ENCODE measurements at places on chromosomes 2 and 18. TPM values are rescaled to one million over a fixed set of nuclear protein-coding genes. Genes with fewer than 3 reads are reported as not detected.

DNA sequence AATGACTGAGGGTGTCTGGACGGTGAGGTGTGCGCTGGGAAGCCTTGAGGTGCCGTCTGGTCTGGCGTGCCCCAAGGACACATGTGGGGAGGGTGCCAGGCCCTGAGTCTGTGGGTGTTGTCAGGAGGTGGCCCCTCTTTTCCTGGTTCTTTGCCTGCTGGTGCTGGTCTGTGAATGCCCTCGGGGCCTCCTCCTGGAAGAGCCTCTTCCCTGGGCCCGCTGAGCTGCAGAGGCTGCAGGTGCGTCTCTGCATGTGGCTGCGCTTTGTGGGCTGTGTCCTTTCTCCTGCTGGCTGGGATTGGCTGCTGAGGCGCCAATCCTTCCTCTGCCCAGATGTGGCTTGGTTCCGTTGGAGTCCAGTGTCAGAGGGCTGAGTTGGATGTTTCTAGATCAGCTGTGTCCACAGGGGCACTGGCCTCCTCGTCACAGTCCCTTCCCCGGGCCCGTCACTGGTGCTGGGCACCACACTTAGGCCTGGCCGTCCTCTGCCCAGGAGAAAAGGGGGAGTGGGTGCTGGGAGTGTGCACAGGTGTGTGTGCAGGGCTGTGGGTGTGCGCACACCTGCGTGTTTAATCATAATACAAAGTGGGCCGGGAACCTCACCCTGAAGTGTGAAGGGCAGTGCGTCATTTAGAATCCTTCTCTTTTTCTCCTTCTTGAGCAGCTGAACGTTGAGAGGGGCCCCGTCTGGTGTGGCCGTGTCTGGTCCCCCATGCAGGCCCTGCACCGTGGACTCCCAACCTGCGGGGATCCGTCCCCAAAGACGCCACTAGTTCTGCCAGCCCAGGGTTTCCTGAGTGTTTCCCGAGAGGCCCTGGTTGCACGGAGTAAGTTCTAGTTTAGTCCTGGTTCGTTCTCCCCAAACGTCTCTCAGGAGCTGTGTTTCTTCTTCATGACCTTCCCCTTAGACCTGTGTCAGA, 35.5 kb downstream of the RTP5 start:
- no peaks in the 10 kb centered on the region for H3K36me3 ChIP-seq
- H3K27ac ChIP-seq = no peak overlapping the region
- H3K27me3 ChIP-seq = no peaks in the 10 kb centered on the region
- no peak overlapping the region for H3K4me3 ChIP-seq
- no peak for DNase-seq

DNA sequence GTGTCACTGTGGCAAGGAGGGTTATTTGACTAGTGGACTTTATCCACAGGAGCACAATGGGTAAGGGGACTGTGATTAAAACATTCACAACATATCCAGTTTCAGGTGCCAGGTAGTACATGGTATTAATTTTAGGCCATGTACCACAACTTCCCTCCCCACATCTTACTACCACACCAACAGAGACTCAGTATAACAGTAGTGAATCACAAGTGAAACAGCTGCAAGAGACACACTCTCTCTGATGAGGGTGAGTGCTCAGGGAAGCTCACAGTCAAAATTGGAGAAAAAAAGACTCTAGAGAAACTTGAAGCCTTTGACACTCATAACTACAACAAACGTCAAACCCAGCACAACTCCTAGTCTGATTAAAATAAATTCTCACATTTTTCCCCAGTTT, 367.6 kb upstream of the GYPC start:
- no peak overlapping the region for H3K27ac ChIP-seq
- H3K4me3 ChIP-seq = no peak overlapping the region

Gene LHCGR
- not detected for total RNA-seq

DNA sequence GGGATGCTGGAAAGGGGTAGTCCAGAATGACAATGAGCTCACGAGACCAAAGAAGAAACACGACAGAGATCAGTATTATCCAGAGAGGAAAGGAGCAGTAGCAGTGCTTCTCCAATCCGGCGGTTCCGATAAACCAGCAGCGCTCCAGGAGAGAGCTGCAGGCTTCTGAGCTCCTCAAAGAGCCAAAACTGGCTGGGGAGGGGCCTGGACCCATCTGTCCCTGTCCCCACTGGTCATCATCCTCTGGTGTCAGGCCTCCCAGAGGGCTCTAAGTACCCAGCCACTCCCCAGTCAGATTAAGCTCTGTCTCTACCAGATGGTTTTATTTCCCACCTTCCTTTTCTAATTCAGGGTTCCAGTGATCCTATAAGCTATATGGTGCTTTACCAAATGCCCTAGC, 23.2 kb downstream of the DNAJC27 start:
- no peak overlapping the region for H3K4me3 ChIP-seq
- 0 out of 2 replicates have a peak, but pooled peaks cover 3% of the 10 kb centered on the region for H3K36me3 ChIP-seq
- no peak for DNase-seq
- H3K27me3 ChIP-seq = no peaks in the 10 kb centered on the region

DNA sequence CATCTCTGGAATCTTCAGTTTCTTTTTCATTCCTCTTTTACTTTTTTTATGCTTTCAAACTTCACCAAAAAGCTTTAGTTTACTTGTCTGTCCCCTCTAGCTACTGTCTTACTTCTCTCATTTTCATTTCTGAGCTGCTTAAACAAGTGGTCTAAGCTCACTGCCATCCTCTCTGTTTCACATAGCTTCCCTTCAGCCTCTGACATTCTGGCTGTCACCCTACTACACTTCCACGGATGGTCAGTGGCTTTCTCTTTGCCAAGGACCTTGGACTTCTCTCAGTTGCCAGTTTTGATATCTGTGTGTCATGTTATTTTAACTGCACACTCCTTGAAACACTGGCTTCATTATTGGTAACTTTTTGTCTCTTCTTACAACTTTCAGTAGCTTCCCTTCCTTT, 176.1 kb downstream of the IKZF2 start:
- H3K4me3 ChIP-seq = no peak overlapping the region
- H3K27me3 ChIP-seq = no peaks in the 10 kb centered on the region
- H3K36me3 ChIP-seq = no peaks in the 10 kb centered on the region
- no peak overlapping the region for H3K27ac ChIP-seq
- no peak for DNase-seq

Gene DUSP19
- 2.9 TPM for total RNA-seq

- no peak for DNase-seq
- H3K27me3 ChIP-seq = no peaks in the 10 kb centered on the region
- H3K4me1 ChIP-seq = peaks cover 39% of the 10 kb centered on the region
- H3K36me3 ChIP-seq = no peaks in the 10 kb centered on the region
Observed at GRCh38 chr2:191869781-191870180, 22.9 kb upstream of the CAVIN2 start.

DNA sequence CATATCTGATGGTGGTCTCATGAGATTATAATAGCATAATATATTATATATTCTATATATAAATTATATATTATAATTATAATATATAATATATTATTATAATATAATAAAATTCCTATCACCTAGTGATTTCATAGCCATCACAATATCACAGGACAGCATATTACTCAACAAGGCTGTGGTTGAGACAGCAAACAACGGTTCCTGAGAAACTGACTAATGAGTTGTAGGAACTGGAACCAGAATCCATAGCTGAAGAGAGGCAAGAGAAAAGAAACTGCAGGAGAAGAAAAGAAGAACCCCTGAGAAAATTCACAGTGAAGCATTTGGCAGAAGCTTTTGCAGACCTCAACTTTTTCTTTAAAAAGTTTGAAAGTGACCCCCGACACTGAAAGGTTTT, 84.0 kb downstream of the BCL2L11 start:
- no peaks in the 10 kb centered on the region for H3K27me3 ChIP-seq
- H3K4me1 ChIP-seq = no peaks in the 10 kb centered on the region
- no peak for DNase-seq
- H3K4me3 ChIP-seq = no peak overlapping the region
- H3K36me3 ChIP-seq = no peaks in the 10 kb centered on the region
- no peak overlapping the region for H3K27ac ChIP-seq

DNA sequence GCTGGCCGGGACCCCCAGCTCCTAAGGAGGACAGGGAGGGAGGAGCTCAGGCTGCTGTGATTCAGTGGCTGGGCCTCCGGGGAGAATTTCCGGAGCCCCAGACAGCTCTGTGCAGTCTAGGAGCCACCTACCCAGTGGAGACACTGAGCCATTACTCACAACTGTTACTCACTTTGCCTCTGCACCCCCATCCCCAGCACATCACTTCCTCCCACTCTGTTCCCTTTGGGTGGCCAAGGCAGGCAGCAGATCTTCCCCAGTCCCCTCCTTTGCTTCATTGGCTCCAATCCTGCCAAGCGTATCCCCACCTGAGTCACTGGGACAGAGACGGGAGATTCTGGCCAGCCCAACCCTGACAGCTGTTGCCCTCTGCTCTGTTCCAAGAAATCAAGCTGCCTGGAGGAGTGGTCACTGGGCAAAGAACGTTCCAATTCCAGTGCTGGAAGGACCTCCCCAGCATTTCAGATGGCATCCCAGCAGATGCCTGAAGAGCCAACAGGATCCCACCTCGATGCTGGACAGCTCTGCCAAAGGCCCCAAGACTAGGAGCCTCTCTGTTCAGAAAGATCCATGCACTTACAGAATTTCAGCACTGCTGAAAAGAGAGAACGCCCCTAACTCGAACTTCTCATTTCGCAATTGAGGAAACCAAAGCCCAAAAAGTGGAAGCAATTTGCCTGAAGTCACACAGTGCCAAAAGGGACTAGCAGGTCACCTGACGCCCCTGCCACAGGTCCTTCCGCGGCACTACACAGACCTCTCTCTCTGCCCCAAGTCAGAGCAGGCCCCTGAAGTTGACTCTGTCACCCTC, 68.3 kb downstream of the TNS1 start:
- no peaks in the 10 kb centered on the region for H3K27me3 ChIP-seq
- H3K27ac ChIP-seq = no peak overlapping the region
- no peaks in the 10 kb centered on the region for H3K36me3 ChIP-seq
- H3K4me1 ChIP-seq = no peaks in the 10 kb centered on the region
- DNase-seq = no peak

DNA sequence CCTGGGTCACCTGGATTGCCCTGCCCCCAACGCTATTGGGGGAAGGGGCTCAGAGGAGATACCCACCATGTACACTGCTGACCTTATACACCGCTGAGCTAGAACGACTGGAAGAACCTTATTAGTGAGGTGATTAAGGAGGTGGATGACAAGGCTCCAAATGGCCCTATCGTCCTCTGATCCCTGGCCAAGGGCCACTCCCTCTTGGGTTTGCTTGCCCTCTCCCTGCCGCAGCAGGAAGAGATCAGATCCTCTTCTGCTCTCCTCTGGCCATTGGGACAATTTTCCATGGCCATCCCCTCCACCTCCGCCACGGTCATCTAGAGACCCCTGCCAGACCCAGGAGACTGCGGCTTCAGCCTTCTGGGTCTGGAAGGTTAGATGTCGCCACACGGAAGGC, 1.2 kb downstream of the ZNF514 start:
- no peak overlapping the region for H3K27ac ChIP-seq
- no peak for DNase-seq
- H3K4me3 ChIP-seq = peak overlapping the region; percentile 53

Gene TLX2
- total RNA-seq = not detected

Gene SMYD5
- 37.4 TPM for total RNA-seq

Gene ARL6IP6
- 37.8 TPM for total RNA-seq

DNA sequence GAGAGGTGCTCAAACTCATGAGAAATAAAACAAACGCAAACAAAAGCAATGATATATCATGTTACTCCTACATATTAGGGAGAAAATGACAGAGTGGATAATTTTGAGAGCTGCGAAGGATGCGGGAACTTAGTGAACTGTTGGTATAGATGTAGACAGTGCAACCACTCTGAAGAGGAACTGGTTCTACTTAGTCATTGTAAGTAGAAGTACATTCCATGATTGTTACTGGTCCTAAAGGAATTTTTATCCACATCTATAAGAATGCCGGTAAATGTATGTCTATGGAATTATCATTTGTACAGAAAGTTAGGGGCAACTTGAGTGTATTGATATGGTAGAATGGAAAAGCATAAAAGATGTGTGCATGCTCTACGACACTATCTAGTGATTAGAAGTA, 1238.4 kb downstream of the LRP1B start:
- no peaks in the 10 kb centered on the region for H3K27me3 ChIP-seq
- H3K4me3 ChIP-seq = no peak overlapping the region
- H3K4me1 ChIP-seq = no peaks in the 10 kb centered on the region
- DNase-seq = no peak

Gene SMIM21
- total RNA-seq = not detected

DNA sequence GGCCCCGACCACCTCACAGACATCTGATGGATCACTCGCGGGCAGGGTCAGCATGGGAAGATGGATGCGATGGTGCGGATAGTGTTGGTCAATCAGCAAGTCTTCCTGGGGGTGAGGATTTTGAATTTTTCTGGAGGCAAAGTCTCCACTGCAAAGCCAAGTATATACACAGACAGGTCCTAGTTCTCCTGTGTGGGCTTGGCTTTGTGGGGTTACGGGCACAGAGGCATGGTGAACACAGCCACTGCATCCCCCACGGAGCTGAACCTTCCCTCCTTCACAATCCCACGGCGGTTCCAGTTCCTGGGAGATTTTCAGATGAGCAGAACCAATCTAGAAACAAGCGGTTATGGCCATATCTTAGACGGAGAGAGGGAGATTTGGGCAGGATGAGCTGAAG, 35.8 kb downstream of the CNGA3 start:
- no peak overlapping the region for H3K27ac ChIP-seq
- no peaks in the 10 kb centered on the region for H3K4me1 ChIP-seq
- H3K36me3 ChIP-seq = no peaks in the 10 kb centered on the region

GRCh38 chr18:79862562-79862961, 64.8 kb downstream of the KCNG2 start:
- no peaks in the 10 kb centered on the region for H3K4me1 ChIP-seq
- DNase-seq = no peak
- no peaks in the 10 kb centered on the region for H3K36me3 ChIP-seq
- H3K27ac ChIP-seq = no peak overlapping the region
- no peak overlapping the region for H3K4me3 ChIP-seq

DNA sequence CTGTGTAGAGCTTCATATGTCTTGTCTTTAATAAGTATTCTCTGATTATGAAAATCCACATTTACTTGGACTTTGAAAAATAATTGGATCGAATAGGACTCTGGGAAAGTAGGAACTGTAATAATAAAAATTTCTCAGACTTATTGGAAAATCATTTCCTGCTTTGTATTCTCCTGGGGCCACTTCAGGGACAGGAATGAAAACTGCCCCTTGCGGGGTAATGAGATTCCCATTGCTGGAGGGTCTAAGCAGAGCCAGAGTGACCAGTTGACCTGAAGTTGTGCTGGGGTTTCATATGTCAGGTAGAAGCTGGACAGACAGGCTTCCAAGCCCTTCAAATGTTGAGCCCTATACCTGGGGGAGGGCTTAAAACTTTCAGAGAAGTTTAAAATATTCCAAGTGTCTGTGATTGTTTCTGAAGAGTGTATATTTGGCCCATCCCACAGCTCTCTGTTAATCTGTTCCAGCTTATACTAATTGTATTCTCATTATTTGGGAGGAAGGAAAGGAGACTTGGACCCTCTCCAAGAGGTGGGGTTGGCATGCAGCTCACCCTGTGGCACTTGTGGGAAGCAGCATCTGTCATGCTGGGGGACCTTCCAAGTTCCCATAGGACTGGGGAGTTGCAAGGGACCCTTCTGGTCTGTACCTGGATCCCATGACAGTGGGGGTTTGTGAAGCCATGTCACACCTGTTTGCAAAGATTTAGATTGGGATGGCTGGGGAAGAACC, 268.7 kb upstream of the ATP5MC3 start:
- no peak for DNase-seq
- H3K4me1 ChIP-seq = no peaks in the 10 kb centered on the region
- no peaks in the 10 kb centered on the region for H3K36me3 ChIP-seq
- no peaks in the 10 kb centered on the region for H3K27me3 ChIP-seq

Gene IL36B
- total RNA-seq = not detected

GRCh38 chr2:24515831-24516230, 24.8 kb downstream of the NCOA1 start:
- H3K27me3 ChIP-seq = no peaks in the 10 kb centered on the region
- H3K36me3 ChIP-seq = no peaks in the 10 kb centered on the region
- DNase-seq = no peak
- no peaks in the 10 kb centered on the region for H3K4me1 ChIP-seq
- no peak overlapping the region for H3K27ac ChIP-seq
